ENCODE measurements at places on chromosomes 12 and 14.

- DNase-seq, result no peak
Measured at GRCh38 chr12:81644503-81644902, 114.6 kb downstream of the PPFIA2 start.

GRCh38 chr12:79615596-79616560, 74.9 kb downstream of the PAWR start:
- DNase-seq, result no peak

DNA sequence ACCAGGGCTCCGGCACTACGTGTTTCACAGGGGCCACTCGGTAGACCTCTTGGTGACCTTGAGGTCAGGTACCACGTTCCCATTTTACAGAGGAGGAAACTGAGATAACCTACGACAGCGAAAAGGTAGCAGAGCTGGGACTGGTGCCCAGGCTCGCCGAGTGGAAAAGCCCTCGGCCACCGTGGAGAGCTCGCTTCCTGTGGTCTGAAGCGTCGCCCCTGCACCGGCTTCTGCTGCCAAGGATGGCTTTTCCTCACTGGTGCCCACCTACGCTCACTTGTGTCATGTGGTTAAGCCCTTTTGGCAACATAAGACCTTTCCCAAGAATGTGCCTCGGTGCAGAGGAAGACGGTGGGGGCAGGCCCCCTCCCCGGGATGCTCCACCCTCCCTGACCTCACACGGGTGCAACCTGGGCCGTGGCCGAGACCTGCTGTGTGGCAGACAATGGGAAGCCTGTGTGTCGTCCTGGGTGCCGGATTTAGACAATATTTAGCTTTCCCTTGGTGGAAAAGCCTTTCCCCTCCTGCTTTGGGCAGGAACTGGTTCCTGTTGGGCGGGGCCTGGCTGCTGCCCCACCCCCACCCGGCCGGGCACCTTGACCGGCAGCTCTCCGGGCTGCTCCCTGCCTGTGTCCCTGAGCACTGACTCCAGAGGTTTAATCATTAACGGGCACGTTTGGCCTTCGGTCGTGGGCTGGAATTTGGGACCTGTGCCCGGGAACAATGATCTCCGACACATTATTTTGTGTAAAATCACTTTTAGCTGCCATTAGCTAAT, 32.4 kb upstream of the PPP1R13B start:
- DNase-seq, result no peak

DNA sequence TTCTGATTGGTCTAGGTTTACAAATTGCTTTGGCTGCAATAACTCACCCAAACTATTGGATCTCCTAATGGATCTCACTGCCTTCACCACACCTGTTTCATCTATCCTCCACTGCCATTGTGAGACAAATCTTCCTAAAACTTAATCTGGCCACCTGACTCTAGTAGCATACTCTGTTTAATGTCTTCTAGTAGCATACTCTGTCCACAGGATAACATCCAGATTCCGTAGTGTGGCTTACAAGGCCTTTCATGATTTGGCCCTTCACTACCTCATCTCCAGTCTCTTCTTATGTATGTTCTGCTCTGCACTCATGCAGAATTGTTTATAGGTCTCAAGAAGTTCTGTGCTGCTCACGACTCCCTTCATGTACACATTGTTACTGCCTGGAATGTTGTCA, 10.0 kb downstream of the HSD17B6 start:
- no peak for DNase-seq

Data from stimulated activated naive CD4-positive, alpha-beta T cell treated with Interleukin-2 at 50 U/mL for 16 hours (primary cell).